ENCODE measurements at places on chromosomes 2 and 18.

GRCh38 chr18:6857300-6857699, 127.8 kb downstream of the ARHGAP28 start:
- no peak for DNase-seq

DNA sequence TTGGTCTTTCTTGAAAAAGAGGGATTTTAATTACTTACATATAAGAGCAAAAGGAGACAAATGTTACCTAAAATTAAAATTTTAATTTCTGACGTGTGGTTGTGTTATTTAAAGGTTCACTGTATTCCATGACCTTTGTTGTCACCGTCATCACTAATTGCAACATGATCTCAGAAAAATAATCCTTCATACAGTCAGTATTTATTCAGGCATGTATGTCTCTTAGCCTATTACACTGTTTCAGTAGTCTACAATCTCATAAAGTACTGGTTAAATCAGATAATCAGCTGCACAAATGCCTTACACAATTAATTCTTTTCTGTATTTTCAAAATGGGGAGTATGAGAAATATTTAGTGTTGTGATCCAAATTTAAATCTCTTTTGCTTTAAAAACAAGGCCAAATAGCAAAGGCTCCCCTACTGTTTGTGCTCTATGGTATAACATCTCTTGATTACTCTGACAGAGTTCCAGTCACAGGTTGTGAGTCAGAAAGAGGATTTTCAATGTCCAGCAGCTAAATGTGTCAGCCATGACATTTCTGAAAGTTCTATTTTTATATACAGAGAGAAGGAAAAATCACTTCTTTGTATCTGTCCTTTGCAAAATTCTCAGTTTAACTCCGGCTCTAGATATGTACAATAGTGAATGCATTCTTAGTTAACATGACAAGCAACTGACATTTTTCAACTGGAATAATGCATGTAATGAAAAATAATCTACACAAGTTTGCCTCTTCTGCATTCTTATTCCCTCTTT, 184.0 kb downstream of the FIGN start:
- DNase-seq = no peak

DNA sequence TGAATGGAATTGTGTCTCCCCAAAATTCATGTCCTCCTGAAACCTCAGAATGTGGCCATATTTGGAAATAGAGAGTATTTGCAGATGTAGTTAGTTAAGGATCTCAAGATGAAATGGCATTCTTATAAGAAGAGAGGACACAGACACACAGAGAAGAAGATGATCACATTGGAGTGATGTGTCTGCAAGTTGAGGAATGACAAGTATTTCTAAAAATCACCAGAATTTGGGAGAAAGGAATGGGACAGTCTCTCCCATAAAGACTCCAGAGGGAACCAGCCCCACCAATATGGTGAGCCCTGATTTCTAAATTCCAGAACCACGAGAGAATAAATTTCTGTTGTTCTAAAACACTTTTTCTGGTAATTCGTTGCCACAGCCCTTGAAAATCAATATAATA, 166.3 kb downstream of the C1D start:
- no peak for DNase-seq

GRCh38 chr2:112958428-112959108, 19.2 kb upstream of the IL36G start:
- peak; percentile 44 for DNase-seq

GRCh38 chr2:190627448-190628412, 21.2 kb upstream of the NAB1 start:
- DNase-seq = no peak

GRCh38 chr2:106581328-106581727, 94.2 kb downstream of the CD8B2 start:
- no peak for DNase-seq

GRCh38 chr2:112085916-112086669, 31.0 kb downstream of the TMEM87B start:
- no peak for DNase-seq

GRCh38 chr2:30412047-30412683, 34.9 kb upstream of the LCLAT1 start:
- no peak for DNase-seq

GRCh38 chr2:230849633-230850357, 14.9 kb upstream of the ITM2C start:
- no peak for DNase-seq

DNA sequence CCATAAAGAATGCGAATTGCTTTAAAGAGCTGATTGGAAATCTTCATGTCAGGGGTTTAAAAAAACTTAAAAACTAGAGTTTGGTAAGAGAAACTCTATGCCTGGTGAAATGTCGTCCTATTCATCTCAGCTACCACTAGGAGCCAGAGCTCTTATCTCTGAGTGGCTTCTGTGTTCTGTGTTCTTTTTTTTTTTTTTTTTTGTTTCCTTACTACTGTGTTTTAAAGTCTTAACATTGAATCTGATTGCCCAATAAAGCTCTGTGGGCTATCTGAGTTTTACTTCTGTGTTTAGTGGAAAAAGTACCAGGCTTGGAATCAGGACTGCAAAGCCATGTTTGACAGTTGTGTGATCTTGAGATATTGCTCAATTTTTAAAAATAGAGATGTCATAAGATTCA, 494.8 kb downstream of the RIT2 start:
- DNase-seq = no peak

- DNase-seq = no peak
These were observed 362.4 kb downstream of the ADCYAP1 start for GRCh38 chr18:1267021-1267420.

- no peak for DNase-seq
These were observed 14.1 kb upstream of the ACKR3 start for GRCh38 chr2:236555481-236555880.

GRCh38 chr2:190528521-190529001, 6.0 kb downstream of the NEMP2 start:
- no peak for DNase-seq

DNA sequence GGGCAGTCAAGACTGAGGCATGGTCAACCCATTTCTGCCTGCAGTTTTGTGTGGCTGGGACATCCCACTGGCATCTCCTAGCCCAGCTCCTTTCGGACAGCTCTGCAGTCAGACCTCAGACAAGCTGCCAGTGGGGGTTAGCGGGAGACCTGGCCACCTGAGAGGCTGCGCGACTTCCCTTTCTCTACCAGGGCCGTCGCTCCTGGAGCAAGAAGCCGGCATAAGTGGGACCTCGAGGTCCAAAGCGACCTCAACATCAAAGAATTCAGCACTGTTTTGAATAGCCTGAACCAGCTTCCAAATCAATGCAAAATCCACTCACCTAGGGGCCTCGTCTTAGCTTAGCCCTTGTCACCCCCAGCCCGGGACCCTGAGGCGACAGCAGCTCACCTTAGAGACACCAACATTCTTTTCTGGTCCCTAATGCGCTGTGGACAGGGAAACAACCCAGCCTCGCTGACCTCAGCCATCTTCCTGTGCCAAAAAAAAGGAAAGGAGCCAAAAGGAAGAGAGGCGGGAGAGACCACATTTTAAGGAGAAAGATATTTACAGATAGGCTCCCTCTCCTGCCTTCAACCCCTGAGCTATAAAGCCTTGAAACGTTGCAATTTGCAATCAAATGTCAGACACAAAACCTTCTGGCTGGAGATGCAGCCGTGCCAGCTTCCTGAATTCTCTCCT, 81.2 kb downstream of the GFPT1 start:
- no peak for DNase-seq

DNA sequence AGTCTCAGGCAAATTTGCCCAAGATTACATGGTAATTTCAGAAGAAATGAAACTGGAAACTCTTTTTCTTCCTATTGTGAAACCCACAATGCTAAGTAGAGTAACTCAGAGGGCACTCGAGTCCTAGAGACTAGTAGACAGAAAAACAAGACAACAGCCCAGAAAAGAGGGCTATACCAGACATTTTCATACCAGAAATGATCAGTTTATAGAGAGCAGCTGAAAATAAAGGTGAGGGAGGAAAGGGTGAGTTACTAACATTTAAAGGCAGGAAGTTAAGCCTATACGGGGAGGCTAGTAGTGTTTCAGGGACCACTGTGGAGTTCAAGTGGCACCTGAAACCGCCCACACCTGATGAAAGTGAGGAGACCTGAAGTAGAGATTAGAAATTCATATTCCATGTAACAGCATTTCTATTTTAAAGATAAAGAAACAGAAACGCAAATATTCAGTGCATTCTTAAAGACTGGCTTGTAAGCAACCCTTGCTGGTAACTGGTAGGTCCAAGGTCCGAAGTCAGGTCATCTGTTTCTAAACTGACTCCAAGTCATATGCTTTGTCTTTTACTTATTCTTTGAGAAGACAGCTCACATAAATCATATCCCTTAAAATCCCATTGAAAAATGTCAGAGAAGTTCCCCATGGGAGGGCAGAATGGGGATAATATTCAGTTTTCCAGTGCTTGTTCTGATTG, 145.1 kb upstream of the ITGB6 start:
- no peak for DNase-seq

- DNase-seq = no peak
These were observed 361.9 kb downstream of the CYRIA start for GRCh38 chr2:16303761-16304160.

GRCh38 chr2:96203130-96204028, 5.2 kb downstream of the STARD7 start:
- DNase-seq = no peak

DNA sequence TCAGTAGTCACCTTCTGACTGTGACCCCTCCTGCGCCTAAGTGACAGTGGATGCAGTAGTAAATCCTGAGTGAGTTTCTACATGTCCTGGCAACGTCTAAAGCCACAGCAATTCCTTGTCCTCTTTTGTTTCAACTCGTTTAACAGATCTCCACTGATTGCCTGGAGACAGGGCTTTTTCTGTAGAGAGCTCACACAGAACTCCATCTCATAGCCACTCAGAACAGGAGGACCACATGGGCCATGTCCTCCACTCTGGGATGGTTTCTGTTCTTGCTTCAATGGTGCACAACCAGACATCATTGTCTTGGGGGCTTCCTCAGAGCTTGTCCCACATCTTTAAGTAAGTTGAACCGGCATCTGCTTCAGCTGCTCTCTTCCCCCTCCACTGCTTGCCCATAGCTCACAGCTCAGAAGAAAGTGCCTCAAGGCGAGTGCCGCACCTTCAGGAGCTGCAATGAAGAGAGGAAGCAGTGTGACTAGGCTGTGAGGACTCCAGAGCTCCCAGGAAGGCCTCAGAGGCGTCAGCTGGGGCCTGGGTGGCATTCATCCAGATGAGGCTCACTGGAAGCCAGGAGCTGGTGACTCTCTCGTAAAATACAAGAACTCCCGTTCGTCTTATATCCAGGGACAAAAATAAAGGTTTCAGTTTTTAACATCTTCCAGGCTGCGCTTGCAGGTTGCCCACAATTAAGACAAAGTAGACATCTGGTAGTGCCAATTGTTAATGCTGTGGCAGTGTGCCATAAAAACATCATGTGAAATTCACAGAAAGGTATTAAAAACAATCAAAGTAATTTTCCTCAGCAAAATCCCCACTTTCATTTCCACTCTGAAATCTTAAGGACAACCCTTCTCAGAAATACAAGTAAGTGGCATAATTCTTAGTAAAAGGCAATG, 37.3 kb downstream of the ST3GAL5 start:
- no peak for DNase-seq

- DNase-seq = no peak
These were observed 5.0 kb upstream of the MYO5B start for GRCh38 chr18:50199921-50200320.

DNA sequence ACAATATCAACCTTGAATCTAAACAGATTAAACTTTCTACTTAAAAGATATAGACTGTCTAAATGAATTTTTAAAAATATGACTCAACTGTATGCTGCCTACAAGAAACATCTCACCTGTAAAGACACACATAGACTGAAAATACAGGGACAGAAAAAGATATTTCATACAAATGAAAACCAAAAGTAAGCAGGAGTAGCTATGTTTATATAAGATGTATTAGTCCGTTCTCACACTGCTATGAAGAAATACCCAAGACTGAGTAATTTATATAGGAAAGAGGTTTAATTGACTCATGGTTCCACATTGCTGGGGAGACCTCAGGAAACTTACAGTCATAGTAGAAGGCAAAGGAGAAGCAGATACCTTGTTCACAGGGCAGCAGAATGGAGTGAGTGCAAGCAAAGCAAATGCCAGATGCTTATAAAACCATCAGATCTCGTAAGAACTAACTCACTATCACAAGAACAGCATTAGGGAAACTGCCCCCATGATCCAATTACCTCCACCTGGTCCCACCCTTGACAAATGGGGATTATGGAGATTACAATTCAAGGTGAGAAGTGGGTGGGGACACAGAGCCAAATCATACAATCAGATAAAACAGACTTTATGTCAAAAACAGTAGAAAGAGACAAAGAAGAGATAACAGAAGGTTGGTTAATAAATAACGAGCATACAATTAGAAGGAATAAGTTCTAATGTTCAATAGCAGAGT, 214.4 kb upstream of the SLC39A10 start:
- no peak for DNase-seq

DNA sequence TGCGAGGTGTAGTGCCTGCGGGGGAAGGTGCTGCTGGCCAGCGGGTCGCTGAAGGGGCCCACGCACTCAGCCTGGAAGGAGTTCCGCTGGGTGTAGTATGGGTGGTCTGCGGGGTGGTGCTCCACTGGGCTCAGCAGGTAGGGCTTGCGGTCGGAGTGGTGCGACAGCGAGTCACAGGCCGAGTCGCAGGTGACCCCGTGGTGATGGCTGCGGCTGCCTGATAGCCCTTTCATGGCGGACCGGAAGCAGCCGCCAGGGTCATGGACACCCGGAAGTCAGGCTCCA, 429.8 kb downstream of the TGIF1 start:
- DNase-seq = no peak

DNA sequence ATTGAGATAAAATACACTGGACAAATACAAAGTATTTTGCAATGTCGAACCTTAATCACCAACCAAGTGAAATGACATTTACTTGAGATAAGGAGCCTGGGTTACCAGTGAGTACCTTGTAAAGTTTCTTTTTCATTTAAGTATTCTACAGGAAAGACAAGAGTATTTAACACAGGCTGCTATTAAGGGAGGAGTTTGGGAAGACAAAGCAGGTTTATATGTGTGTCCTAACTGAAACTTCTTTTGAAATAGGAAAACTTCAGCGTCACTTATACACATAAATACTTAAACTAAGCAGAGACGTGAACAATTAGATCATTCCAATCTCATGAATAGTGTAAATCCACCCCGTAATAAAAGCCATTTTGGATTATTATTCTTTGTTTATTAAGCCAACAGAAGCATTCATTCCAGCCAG, 126.7 kb upstream of the CYP26B1 start:
- no peak for DNase-seq

GRCh38 chr2:140256080-140256479, 1475.9 kb upstream of the NXPH2 start:
- no peak for DNase-seq

DNA sequence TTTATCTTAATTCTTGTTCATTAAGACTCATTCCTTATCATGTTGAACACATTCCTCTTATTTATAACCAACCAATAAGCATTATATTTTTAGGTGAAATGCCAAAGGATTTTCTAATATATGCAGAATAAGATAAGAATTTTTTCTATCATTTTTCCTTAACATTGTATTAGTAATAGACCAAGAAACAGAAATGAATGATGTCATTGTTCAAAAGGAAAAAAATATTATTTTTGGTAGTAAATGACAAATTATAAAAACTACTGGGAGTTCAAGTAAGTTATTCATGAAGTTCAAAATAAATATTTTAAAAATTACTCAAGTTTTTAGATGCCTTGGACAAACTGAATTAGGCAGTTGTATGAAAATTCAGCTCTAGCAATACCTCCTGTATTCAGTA, 25.5 kb downstream of the DCAF17 start:
- no peak for DNase-seq

GRCh38 chr2:239896075-239896474, 129.1 kb downstream of the NDUFA10 start:
- no peak for DNase-seq

- DNase-seq = no peak
These were observed 61.8 kb upstream of the GPR45 start for GRCh38 chr2:105179469-105180372.

All from Jurkat, Clone E6-1 (cell line).